ENCODE measurements at places on chromosomes 6 and 20. TPM values are rescaled to one million over a fixed set of nuclear protein-coding genes. Genes with fewer than 3 reads are reported as not detected.

- no peak for DNase-seq
Measured at GRCh38 chr20:10596710-10597121, 77.1 kb downstream of the JAG1 start.

DNA sequence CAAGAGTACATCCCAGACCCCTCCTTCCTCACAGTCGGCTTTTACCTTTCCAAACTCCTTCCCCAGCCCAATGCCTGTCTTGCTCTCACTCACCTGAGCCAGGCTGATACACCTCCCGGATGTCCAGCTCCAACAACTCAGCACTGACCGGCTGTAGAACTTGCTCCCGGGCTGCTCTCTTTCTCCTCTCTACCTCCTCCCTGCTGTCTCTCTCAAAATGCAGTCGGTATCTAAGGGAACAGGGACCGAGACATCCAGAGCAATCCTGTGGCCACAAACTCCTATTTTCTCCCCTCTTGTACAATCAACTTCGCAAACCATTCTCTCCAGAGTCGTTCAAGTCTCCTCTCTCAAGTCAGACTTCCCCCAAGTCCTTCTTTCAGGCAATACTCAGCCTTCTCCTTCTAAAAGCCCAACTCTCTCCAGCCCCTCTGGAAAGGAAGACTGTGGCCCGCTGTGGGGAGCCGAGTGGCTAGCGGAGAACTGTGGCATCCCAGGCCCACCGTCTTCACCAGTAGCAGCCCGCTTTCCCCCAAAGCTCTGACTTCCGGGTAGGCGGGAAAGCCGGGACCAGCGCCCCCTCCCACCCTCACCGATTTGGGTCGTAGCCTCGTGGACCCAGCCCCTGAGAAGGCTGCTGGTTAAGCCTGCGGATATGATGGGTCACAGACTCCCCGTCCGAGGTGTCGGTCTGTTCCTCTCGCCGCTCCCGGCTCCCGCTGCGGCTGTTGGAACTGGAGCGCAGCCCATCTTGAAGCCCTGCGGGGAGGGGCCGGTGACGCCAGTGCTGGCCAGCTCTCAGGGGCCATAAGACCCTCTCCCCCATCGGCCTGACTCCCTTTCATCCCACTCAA lies 1.1 kb downstream of the GNL1 start:
- DNase-seq = peak; percentile 78

DNA sequence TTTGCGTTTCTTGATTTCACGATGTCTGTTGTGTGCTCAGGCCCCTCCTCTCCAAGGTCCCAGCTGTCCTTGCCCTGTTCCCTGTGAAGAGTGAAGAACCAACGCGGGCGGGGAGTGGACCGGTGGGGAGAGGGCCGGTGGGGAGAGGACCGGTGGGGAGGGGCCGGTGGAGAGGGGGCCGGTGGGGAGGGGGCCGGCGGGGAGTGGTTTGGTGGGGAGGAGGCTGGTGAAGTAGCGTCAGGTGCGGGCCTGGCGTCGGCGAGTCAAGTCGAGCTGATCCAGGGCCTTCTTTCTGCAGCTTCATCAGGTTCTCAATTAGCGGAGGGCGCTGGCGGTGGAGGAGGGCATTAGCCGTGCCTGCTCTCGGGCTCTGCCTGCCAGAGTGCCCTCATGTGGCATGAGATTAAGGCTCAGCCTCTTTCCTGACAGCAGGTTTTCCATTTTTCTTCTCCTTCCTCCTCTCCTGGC lies 21.2 kb upstream of the BHLHE23 start:
- no peak for DNase-seq

DNA sequence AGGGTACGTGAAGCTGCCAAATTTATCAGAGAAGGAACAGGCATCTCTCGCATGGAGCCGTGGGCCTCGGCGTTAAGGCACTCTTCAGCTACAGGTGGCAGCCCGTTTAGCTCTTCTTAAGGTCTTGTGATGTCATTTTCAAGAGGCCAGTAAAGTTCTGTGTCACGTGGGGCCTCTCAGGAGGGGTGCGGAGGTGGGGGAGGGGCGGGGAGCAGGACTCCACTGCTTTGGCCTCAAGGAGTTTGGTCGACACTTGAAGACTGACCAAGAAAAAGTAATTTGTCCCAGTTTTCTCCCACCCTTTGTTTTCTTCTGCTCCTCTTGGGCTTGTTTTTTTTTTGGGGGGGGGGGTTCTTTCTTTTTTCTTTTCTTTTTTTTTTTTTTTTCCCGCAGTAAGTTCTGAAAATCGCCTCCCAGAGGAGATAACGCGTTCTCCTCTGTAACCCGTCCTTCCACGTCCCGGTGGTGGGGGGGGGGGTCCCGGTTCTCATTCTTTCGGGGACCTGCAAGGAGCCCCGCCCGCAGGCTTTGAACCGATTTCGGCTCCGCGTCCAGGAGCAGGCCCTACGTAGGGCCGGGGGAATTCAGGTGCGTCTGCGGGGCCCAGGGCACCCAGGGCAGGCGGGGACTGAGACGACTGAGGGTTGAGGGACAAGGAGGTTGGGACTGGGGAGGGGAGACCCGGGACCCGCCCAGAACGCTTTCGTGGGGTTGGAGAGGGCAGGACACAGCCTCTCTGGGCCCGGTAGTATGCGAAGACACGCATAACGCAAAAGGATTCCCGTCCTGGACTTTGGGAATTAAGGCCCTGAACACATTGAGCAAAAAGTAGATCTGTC lies 26.0 kb downstream of the GPX6 start:
- DNase-seq = no peak

GRCh38 chr6:107582086-107582485 lies 92.2 kb downstream of the SOBP start:
- no peak for DNase-seq

GRCh38 chr6:167770291-167770955 lies 56.3 kb upstream of the AFDN start:
- no peak for DNase-seq

CEBPB gene
- total RNA-seq = 62.4 TPM

GRCh38 chr20:24487648-24488047 lies 18.2 kb downstream of the SYNDIG1 start:
- no peak for DNase-seq

SEL1L2 gene
- 1.7 TPM for total RNA-seq

SYNDIG1 gene
- 15.8 TPM for total RNA-seq

MATN4 gene
- total RNA-seq = not detected

DNA sequence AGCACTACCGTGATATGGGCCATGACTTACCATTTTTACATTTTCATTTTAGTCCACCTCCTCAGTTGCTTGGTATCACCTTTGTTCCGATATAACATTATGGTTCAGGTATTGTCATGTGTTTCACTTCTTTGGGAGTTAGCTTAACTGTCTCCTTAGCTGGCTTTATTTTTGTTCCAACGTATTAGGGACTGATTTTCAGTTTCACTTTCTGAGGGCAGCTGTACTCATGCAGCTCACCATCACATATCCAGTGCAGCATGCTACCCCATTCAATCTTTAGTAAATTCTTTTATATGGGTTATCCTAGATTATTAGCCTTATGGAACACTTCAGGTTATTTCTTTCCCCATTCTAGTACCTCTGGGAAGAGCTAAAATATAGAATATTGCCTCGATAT lies 362.2 kb upstream of the IRAK1BP1 start:
- DNase-seq = peak; percentile 15

DNA sequence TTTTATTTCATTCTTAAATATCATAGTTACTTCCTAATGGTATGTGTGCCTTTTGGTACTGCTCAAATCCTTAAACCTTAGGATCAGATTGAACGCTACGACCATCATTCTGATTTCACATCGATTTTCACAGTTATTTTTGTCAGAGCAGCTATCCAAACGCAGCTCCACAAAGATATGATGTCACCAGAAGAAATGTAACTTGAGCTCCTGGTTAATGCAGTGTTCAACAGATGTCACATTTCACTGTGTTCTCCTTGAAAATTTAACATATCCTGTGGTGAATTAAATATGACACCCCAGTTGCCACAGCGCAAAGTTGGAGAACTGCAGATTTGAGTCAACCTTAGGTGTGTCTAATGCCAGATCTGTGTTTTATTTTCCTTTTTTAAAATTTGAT lies 81.4 kb downstream of the CTNNBL1 start:
- no peak for DNase-seq

SRPK1 gene
- total RNA-seq = 18.7 TPM

ZBP1 gene
- 0.22 TPM for total RNA-seq

DNA sequence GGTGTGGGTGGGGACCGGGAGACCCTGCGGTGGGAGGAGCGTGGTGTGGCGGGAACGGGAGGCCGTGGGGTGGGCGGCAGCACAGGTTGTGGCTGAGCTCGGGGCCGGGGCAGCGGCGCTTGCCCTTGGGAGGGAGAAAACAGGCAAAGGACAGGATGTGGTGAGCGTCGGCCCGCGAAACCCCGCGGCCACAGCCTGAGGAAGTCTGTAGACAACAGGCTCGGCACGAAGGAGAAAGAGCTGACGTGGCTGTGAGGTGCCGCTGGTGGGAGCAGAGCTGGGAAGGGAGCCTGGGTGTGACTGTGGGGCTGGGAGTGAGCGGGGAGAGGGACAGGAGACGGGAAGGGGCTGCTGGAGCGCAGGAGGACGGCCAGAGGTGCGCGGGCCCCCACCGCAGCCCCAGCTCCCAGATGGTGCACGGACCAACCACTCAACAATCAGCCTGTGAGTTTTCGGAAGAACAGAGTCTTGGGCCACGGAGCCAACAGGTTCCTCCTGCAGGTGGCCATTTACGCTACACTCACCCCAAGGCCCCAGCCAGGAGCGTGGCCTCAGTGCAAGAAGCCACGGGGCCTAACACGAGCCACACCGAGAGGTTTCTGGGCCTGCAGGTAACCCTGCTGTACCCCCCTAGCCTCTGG lies 202.8 kb downstream of the DLL1 start:
- peak; percentile 71 for DNase-seq

NKAIN4 gene
- not detected for total RNA-seq

DNA sequence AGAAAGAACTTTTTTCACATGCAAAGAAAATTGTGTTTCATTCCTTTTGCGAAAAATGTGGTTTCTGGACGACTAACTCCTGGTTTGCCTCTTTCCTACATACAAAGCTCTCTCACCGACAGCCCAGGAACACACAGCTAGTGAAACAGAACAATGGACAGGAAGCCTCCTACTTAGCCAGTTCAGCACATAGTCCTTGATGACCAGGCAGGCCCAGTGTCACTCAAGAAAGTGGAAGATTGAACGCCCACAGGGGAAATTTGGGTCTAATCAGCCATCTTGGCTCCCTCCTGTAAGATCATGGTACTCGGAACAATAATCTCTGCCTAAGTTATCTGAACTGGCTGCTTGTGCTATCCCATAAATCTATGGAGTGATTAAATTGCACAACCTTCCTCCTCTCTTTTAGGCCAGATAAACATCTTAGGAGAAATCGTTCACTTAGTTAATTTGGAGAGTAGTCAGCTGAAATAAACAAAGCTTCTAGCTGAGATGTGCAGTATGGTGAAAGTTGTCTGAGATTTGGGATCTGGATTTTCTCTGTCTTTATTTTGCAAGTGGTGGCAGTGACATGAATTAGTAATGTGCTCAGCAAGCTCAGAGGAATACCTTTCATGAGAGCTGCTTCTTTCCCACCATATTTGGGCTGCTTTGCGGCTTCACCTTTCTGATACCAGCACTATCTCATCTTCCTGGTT lies 147.0 kb downstream of the MTFR2 start:
- no peak for DNase-seq

DNA sequence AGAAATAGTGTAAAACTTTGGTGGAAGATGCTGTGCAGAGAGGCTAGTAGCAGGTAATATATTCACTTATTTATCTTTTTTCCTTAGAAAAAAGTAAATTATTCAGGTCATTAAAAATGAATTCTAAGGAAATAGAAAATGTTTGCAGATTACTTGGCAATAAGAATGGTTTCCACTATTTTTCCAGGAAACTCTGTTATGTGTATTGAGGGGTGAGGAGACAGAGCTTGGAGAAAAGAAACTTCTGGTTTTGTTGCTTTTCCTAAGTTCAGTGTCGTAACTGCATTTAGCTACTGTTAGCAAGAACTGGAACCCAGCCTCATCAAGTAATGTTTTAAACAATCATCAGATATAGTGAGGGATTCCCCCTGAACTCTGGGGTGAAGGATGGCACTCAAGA lies 79.2 kb upstream of the SMLR1 start:
- DNase-seq = no peak

DNA sequence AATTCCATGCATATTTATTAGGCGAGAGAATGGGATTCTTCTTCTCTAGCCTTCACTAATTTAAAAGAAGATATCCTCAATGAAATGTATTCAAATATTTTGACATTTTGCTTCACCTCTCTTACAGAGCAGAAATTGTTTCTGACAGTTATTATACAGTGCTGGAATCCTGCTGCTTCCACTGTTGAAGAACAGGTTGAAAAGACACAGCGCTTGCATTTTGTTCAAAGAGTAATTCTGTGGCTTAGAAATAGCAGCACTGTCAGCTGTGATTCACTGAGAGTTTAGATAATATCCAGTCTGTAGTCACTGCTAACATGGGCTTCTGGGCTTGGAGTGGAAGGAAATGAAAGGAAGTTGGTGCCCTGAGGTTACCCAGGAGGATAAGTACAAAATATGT lies 117.1 kb upstream of the FBXL4 start:
- DNase-seq = no peak

KHDC1 gene
- total RNA-seq = 1.2 TPM

DNA sequence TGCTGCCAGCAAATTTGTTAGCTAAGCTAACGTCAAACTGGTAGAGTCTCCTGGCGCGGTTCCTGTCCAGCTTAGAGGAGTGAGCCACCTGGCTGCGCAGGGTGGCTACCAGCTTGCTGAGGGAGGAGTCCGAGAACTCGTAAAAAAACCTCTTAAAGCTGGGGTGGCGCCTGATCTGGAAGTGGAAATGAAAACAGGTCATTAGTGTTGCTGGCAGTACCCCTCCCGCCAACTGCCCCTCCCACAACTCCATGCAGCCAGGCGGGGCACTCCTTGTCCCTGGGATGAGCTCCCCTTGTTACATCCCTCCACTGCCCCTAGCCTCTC lies 17.3 kb downstream of the BNIP5 start:
- DNase-seq = no peak

DNA sequence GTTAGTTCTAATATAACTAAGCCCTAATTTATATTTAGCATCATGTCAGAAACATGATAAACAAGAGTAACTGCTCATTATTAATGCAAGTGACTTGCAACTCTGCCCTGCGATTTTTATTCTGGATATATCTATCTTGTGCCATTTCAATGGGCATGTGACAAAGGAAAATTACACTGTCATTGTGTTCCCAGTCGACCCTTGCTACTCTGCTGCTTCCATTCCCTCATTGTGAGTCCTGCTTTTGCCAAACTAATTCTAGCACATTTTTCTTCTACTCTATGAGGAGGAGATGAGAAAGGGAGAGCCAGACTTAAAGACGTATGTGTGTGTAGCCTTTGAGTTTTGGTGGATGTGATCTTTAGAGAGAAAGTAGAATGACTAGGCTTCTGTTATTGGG lies 275.9 kb downstream of the ARHGAP18 start:
- no peak for DNase-seq

DNA sequence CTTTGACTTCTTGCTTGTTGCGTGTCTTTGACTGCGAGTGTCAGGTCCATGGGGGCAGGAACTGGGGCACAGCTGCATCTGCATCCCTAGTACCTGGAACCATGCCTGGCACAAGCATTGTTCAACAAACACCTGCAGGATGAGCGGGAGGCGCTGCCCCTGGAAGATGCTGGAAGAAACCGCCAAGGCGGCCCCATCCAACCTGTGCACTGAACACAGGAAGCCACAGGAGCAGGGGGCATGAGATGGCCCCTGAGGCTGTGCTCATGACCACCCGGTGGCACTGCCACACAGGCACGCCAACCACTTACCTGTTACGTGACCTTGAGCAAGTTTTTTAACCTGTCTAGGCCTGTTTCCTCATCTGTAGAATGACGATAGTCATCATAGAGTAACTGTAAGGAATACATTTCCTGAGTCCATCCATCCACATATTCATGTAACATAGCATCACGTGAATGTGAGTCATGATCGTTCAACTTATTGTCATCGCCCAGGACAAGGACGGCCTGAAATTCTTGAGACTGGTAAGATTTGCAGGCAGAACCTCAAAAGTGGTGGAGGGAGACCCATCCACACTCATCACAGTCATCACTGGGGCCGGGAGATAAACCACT lies 374.2 kb downstream of the PREX1 start:
- no peak for DNase-seq

Measured in Right ventricle myocardium inferior (tissue), 1 donor.